ENCODE measurements at places on chromosomes 5 and 9. TPM values are rescaled to one million over a fixed set of nuclear protein-coding genes. Genes with fewer than 3 reads are reported as not detected.

DNA sequence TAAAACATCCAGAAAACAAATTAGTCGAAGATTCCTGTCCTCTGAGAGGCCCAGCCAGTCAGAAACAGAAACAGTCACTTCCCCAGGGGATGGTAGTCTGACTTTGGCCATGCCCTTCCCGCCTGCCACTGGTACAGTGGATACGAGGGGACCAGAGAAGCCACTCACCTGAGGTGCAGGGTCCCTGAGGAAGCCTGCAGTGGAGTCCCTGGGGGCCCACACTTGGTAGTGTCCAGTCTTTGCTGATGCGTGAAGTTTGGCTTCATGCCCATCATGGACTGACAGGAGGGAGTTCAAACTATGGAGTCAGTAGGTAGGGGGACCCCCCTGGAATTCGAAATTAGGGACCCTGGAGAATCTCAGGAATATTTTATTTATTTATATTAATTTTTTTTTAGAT lies 147.5 kb downstream of the DAB2IP start:
- DNase-seq, result no peak

Gene MXD3
- total RNA-seq, result 9.3 TPM

DNA sequence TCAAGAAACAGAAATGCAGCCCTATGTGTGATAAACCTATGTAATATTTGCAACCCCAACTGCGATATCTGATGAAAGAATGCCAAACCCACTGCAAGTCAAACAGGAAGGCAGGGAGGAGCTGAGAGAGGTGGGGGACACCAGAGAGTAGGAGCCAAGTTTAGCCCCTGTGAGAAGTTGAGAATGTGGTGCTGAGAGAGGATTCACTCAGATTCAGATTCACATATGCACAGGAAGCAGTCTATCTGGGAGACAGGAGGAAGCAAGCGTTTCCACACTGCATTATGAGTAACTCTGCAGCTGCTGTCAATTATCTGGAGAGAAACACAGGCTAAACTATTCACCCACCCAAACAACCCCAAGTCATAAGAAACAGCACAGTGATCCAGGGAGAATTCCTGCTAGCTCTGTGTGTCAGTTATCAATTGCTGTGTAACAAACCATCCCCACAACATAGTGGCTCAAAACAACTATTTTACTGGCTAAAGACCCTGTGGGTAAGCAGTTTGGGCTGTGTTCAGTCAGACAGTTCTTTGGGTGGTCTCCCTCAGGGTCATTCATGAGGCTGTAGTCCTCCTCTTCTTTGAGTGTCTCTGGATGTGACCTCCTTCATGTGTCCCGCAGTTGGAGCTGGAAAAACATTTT lies 161.9 kb upstream of the RAI14 start:
- no peak for DNase-seq

GRCh38 chr5:109411627-109412026 lies 1.9 kb upstream of the PJA2 start:
- no peak for DNase-seq

DNA sequence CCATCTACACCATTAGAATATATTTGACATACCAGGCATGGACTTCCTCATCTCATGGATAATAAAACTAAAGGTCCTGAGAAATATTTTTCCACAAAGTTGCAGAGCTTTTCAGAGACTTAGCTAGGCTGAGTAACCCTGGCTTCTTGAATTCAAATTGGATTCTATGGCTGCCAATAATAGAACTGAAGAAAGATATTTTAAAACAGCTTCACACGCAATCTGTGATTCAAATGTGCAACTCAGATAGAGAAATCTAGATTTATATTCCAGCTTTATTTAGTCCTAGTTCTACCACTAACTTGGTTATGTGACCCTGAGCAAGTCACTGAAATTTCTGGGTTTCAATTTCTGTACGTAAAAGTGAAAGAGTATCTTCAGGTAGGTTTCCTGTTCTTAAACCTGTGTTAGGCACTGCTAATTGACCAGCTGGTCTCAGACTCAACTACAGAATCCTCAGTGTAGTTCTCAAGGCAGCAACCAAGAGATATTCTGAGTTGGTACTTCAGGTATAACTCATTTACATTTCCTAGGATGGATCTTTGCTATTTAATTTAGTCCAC lies 235.3 kb downstream of the GABRB2 start:
- DNase-seq, result no peak

Gene IL3
- 0.25 TPM for total RNA-seq

DNA sequence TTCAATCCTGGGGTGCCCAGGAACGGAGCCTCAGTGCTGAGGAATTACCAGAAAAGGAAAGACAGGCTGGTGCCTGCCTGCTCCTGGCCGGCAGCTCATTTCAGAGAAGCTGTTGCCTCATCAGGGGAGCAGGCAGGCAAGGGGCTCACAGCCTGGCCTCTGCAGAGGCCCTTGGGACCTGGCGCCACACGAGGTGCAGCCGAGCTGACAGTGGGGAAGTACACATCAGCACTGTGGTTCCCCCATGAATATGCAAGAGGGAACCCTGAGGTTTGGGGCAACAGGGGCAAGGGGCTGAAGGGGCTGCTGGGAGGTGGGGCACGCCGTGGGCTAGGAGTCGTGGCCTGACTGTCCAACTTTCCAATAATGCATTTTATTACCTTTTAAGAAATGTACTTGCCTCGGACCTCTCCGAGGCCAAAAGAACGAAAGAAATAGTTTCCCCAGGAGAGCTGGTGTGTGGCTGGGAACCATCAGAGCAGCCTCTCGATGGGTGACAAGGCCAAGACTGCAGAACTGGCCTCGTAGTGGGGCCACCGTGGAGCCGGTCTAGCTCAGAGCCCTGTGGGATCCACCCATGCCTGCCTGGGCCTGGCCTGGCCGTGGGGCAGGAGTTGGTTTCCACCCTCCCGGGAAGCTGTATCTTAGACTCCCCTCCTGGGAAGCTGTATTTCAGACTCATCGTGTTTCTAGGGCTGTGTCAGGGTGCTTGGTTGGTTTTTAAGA lies 198.6 kb downstream of the PAX5 start:
- no peak for DNase-seq

GRCh38 chr5:10607023-10607665 lies 43.3 kb downstream of the ANKRD33B start:
- DNase-seq, result no peak

GRCh38 chr9:89012294-89013042 lies 21.2 kb downstream of the S1PR3 start:
- DNase-seq, result no peak

DNA sequence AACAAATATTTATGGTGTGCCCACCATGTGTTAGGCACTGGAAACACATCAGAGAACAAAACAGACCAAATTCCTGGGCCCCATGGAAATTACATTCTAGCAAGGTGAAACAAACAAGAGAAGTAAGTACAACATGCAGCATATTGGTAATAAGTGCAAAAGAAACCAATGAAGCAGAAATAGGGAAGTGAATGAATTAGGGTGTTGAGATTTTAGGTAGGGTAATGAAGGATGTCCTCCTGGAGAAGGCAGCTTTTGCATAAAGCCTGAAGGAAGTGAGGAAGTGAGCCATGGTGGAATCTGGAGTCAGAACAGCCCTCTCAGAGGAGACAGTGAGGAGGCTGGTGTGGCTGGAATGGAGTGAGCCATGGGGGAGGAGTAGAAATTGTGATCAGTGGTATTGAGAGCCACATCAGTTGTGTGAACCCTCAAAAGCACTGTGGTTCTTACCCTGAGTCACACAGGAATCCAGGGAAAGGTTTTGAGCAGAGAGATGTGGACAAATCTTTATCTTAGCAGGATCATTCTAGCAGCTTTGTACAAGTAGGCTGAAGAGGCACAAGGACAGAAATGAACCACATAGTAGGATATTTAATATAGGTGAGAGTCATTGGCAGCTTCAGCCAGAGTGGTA lies 52.7 kb upstream of the ARL15 start:
- DNase-seq, result no peak

DNA sequence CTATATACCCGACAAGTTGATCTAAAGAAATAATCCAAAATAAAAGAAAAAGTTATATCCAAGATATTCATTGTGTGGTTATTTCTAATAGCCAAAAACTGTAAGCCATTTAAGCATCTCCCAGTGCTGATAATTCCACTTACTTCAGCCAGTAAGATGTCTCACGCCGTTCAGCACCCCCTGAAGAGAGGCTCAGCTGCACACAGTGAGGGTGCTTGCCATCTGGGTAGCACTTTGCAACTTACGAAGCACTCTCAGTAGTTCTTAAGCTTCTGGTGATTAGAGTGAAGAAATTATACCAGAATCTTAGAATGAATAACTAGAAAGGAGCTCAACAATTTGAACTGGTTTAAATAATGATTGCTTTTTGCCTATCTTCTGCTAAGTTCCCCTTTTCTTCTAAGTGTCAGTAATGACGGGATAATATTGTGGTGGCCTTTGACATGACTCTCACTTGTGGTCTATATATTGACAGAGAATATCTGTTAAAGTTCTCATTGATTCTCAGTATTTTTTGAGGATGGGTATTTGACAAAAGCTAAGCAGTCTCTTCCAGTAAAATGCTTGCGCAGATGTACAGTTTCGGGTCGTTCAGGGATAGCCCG lies 26.2 kb upstream of the LTC4S start:
- no peak for DNase-seq

Gene TLN1
- total RNA-seq, result 196 TPM

Gene MCIDAS
- total RNA-seq, result 0.22 TPM

DNA sequence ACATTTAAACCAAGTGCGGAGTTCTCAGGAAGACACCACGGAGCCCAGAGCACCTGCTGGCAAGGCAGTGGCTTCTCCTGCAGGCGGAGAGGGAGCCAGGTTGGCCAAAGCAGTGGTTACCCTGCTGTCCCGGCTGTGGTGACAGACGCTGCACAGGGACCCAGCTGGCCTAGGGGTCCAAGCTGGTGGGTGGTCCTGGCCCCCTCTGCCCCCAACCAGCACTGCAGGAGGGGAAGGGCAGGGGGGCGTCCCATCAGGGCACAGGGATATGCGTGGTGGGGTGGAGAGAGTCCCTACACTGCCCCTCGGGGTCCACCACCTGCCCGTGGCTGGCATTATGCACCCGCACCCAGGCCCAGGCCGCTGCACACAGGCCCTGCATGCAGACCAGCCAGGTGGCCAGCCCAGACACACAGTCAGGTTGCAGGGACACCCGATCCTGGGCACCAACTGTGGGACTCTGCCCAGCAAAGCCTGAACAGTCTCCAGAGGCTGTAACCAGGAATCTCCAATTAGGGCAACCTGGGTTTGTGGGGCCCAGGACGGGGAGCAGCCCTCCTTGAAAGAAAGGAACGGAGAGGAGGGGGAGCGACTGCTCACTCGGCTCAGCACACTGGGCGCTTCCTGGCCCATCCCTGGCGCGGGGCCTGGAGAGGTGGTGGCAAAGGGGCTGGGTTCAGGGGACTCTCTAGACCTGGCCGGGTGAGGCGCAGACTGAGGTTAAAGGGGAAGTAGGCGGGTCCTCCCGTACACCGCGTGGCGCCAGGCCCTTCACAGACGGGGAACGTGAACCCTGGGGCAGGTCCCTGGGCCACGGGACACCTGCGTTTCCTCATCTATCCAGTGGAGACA lies 46.3 kb downstream of the NACC2 start:
- DNase-seq, result no peak

Gene FOXD4
- total RNA-seq, result not detected

DNA sequence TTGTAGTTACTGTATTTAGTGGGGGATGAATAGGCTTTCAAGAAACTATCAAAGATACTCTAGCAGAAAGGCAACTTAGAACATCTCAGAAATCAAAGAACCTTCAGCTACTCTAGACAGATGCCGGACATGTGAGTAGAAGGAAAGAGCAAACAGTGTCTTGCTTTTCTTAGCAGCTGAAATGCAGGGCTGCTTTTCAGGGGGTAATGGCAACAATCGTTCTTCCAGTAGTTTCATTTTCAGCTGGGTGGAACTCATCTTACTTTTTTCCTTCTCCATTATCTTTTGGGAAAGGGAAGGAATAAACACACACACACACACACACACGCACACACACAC lies 281.6 kb downstream of the CRB2 start:
- no peak for DNase-seq

Gene WWC1
- total RNA-seq, result 15.3 TPM

GRCh38 chr5:168659286-168659847 lies 80.2 kb upstream of the PANK3 start:
- peak; percentile 65 for DNase-seq

Gene EPB41L4B
- total RNA-seq, result 151 TPM

Gene PTGER4
- total RNA-seq, result 53.4 TPM

GRCh38 chr5:112388074-112388473 lies 31.0 kb downstream of the EPB41L4A start:
- DNase-seq, result no peak

Gene CCDC192
- not detected for total RNA-seq

DNA sequence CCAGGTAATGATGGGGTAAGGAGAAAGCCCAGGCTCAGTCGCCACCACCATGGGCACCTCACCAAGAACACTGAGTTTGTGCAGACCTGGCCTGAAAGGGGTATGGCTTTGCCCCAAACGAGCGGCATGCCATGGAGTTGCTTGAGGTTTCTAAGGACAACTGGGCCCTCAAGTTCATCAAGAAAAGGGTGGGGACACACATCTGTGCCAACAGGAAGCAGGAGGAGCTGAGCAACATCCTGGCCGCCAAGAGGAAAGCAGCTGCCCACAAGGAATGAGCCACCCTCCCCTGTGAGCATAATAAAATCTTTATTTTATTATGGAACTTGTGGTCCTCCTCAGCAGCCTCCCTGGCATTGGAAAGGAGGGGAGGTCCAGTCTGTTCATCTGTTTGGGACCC lies 23.8 kb downstream of the CD14 start:
- DNase-seq, result peak; percentile 82

Gene C5orf58
- total RNA-seq, result not detected

- peak; percentile 20 for DNase-seq
Measured at GRCh38 chr9:136623842-136624183, 38.9 kb upstream of the EGFL7 start.

- DNase-seq, result no peak
Measured at GRCh38 chr5:15290953-15291352, 209.0 kb upstream of the FBXL7 start.

Gene HTR4
- 8.9 TPM for total RNA-seq

Gene KIAA0825
- total RNA-seq, result 1.5 TPM

Gene SPATA31A3
- total RNA-seq, result not detected

DNA sequence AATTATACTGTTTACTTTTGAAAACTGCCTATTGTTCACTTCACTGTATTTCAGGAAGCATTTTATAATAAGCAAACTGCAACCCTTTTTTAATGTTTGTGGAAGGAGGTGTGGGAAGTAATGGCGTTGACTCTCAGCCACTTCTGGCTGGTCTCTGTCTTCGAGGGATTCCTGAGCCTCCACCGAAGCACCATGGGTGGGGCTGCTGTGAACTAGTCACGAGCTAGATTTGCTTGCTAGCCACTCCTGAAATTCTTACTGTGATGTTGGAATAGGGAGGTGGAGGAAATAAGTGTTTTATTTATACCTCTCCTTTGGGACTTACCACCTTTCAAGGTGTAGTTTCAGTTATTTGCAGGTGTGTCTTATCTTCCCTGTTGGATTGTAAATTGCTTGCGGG lies 26.8 kb downstream of the PIP5K1B start:
- peak; percentile 73 for DNase-seq

- DNase-seq, result no peak
Measured at GRCh38 chr5:174828804-174829510, 104.6 kb downstream of the MSX2 start.

GRCh38 chr5:133343196-133343595 lies 269.1 kb downstream of the FSTL4 start:
- no peak for DNase-seq

DNA sequence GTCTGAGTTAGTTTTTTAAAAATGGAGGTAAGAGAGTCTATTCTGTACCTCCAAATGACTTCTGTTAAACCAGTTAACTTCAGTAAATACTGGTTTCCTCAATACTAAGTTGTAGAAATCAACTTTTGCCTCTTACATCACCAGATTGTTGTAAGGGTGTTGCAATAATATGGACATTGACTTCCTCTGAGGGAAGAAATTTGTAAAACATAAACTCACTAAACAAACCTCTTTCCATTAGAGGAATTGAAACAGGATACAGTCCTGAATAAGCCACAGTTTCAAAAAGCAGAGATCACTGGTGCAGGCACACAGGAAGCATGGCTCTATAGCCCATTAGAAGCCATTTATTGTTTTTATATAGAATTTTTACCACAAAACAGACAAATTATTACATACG lies 32.7 kb upstream of the SLCO6A1 start:
- no peak for DNase-seq
